ENCODE measurements at places on chromosomes 1 and 21. TPM values are rescaled to one million over a fixed set of nuclear protein-coding genes. Genes with fewer than 3 reads are reported as not detected.

DNA sequence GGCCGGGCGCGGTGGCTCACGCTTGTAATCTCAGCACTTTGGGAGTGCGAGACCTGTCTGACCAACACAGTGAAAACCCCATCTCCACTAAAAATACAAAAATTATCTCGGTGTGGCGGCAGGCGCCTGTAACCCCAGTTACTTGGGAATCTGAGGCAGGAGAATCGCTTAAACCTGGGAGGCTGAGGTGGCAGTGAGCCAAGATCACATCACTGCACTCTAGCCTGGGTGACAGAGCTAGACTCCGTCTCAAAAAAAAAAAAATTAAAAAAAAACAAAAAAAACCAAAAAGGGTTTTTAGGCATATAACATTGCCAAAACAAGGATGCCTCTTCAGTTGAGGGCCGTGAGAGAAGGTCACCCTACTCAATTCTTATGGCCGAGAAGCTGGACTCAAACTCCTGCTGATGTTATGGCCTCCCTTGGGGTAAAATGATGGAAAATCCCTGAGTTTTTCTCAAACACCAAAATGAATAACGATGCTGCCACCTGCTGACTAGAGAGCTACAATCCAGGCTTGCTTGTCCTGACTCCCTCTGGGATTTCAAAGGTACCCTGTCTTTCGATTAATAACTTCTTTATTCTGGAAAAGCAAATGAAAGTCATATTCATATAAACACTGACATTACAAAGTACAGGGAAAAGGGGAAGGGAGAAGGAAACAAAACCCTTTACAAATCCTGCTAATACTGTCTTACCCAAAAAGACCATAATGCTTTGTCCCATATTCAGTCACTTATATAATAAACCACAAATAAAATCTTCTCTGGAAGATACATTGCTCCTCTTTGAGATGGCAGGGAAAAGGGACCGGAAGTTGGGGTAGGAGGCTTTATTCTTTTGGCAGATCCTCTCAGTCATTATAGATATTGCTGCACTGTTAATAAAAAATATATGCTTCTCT is 10.7 kb downstream of the RAB42 start:
- H3K36me3 ChIP-seq, result peaks cover 4% of the 10 kb centered on the region
- no peaks in the 10 kb centered on the region for H3K27me3 ChIP-seq
- H3K27ac ChIP-seq, result no peak overlapping the region
- H3K4me3 ChIP-seq, result no peak overlapping the region
- no peaks in the 10 kb centered on the region for H3K4me1 ChIP-seq

DNA sequence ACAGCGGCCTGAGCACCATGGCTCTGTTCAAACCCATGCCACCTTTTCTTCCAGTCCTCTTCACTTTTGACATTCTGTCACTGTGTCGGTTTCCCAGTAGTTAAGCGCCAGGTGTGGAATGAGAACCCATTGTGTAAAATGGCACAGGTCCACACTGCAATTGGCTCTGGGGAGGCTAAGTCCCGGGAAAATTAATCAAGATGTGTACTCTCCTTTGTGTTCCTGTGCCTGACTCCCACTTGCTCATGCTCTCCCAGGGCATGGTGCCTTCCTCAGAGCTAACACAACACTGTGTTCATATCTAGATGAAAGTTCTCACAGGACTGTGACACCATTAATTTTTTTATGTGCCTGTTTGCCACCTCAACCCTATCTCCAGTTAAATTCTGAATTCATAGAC is 59.0 kb upstream of the BTG3 start:
- no peak overlapping the region for H3K27ac ChIP-seq
- no peaks in the 10 kb centered on the region for H3K4me1 ChIP-seq
- no peak for DNase-seq
- no peak overlapping the region for H3K4me3 ChIP-seq
- H3K27me3 ChIP-seq, result no peaks in the 10 kb centered on the region

GRCh38 chr1:60589916-60590315 is 492.4 kb upstream of the NFIA start:
- DNase-seq, result no peak
- H3K4me3 ChIP-seq, result no peak overlapping the region
- H3K27ac ChIP-seq, result no peak overlapping the region
- no peaks in the 10 kb centered on the region for H3K4me1 ChIP-seq

GRCh38 chr1:2044510-2045319 is 5.5 kb upstream of the PRKCZ start:
- no peaks in the 10 kb centered on the region for H3K27me3 ChIP-seq
- DNase-seq, result peak; percentile 56
- peak overlapping the region; percentile 17 for H3K4me3 ChIP-seq

GRCh38 chr1:31699341-31699891 is 4.4 kb downstream of the COL16A1 start:
- H3K4me3 ChIP-seq, result no peak overlapping the region
- no peaks in the 10 kb centered on the region for H3K36me3 ChIP-seq
- H3K27ac ChIP-seq, result no peak overlapping the region
- no peaks in the 10 kb centered on the region for H3K27me3 ChIP-seq

GRCh38 chr21:39599191-39599970 is 13.4 kb upstream of the B3GALT5 start:
- no peak overlapping the region for H3K27ac ChIP-seq
- DNase-seq, result no peak
- no peaks in the 10 kb centered on the region for H3K27me3 ChIP-seq
- H3K4me1 ChIP-seq, result no peaks in the 10 kb centered on the region

FCMR gene
- total RNA-seq, result 2.2 TPM
